ENCODE measurements at places on chromosomes 3 and 15.

DNA sequence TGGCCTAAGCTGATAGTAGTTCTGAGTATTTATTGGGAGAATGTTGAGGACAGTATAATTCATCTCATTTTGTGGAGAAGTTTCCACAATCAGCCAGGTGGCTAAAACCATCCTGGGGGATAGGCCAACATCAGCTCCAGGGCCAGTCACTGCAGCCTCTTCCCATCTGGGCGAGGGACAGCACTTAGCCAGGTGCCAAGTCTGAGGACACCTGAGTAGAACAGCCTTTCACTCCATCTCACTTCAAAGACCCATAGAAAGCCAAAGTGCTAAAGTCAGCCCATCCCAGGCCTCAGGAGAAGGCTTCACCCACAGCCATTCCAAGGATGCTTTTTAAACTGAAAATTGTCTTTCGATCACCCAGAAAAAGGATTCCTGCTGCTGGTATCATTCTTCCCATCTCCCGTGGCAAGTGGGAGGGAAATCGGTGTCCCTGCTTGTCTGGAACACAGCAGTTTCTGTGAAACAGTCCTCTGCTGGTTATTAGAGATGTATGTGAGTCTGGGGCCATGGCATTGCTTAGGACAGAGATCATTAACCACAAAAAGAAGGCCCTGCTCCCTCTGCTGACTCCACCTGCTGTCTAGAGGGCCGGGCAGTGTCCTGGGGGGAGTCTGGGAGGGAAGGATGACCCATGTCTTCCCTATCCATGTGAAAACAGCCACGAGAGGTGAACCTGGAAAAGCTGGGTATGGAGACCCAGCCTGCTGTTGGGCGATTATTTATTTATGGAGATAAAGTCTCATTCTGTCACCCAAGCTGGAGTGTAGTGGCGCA is 9.6 kb downstream of the CALML4 start:
- H3K27me3 ChIP-seq = no peaks in the 10 kb centered on the region
- no peak for DNase-seq
- no peak overlapping the region for H3K27ac ChIP-seq
- H3K36me3 ChIP-seq = peaks cover 25% of the 10 kb centered on the region

DNA sequence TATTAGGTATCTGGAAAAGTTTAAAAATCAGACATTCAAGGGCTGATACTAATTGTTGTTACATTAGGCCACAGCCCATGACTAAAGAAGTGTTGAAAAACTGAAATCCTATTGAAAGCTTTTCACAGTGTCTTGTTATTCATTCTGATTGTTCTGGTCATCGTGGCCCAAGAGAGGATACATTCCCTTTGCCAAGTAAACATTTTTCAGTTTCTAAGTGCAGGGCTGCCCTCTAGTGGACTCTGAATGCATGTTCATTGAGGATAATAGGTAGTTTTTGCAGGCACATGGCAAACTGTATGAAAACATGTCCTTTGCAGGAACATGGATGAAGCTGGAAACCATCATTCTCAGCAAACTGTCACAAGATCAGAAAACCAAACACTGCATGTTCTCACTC is 181.1 kb downstream of the MYRIP start:
- H3K4me3 ChIP-seq = no peak overlapping the region
- H3K36me3 ChIP-seq = no peaks in the 10 kb centered on the region
- H3K4me1 ChIP-seq = no peaks in the 10 kb centered on the region
- no peaks in the 10 kb centered on the region for H3K27me3 ChIP-seq
- no peak for DNase-seq

DNA sequence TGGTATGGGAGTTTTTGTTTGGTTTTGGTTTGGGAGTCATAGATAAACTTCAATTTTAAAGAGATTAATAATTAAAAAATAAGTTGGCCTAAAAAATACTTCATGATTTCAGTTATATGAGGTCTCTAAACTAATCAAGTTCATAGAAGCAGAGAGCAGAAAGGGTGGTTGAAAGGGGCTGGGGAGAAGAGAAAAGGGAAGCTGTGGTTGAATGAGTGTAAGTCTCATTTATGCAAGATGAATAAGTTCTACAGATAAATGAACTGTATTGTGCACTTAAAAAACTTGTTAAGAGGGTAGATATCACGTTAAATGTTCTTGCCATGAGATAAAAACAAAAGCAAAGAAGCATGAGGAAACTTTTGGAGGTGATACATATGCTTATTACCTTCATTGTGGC is 188.7 kb downstream of the NSUN3 start:
- H3K4me1 ChIP-seq = no peaks in the 10 kb centered on the region
- no peak for DNase-seq
- H3K36me3 ChIP-seq = no peaks in the 10 kb centered on the region
- no peak overlapping the region for H3K4me3 ChIP-seq

GRCh38 chr15:89587955-89588354 is 12.7 kb downstream of the TICRR start:
- H3K4me3 ChIP-seq = no peak overlapping the region
- no peaks in the 10 kb centered on the region for H3K36me3 ChIP-seq
- no peaks in the 10 kb centered on the region for H3K27me3 ChIP-seq
- no peaks in the 10 kb centered on the region for H3K4me1 ChIP-seq

DNA sequence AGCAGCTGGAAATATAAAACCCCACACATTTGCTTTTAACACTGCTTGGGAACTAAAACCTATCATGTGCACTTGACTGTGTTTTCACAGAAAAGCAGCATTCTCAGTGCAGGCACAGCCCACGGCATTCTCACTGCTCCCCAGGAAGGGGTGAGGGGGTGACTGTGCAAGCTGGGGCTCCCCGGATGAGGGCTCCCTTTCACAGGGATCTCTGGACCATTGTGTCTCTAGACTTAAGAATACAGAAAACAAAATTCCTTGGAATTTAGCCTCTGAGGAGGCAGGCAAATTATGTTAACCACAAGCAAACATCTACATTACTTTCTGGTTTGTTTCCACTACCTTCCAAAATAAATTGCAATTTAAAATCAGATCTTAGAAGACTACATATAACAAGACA is 100.3 kb downstream of the FSIP1 start:
- no peak for DNase-seq
- no peak overlapping the region for H3K27ac ChIP-seq
- no peaks in the 10 kb centered on the region for H3K4me1 ChIP-seq
- no peak overlapping the region for H3K4me3 ChIP-seq
- H3K27me3 ChIP-seq = no peaks in the 10 kb centered on the region

- no peak overlapping the region for H3K27ac ChIP-seq
- no peak for DNase-seq
- no peaks in the 10 kb centered on the region for H3K4me1 ChIP-seq
- no peak overlapping the region for H3K4me3 ChIP-seq
- no peaks in the 10 kb centered on the region for H3K36me3 ChIP-seq
Measured at GRCh38 chr3:42533161-42533897, 30.9 kb downstream of the VIPR1 start.

- no peaks in the 10 kb centered on the region for H3K27me3 ChIP-seq
- no peak for DNase-seq
- no peak overlapping the region for H3K27ac ChIP-seq
- H3K4me3 ChIP-seq = no peak overlapping the region
- no peaks in the 10 kb centered on the region for H3K36me3 ChIP-seq
- no peaks in the 10 kb centered on the region for H3K4me1 ChIP-seq
Measured at GRCh38 chr3:168531116-168531515, 435.4 kb upstream of the GOLIM4 start.

- no peaks in the 10 kb centered on the region for H3K27me3 ChIP-seq
- no peak overlapping the region for H3K4me3 ChIP-seq
- H3K4me1 ChIP-seq = no peaks in the 10 kb centered on the region
- no peak for DNase-seq
Measured at GRCh38 chr15:27696530-27696929, 402.6 kb downstream of the OCA2 start.

- H3K4me1 ChIP-seq = peaks cover 56% of the 10 kb centered on the region
- peak; percentile 79 for DNase-seq
- no peaks in the 10 kb centered on the region for H3K27me3 ChIP-seq
- H3K4me3 ChIP-seq = peak overlapping the region; percentile 35
- H3K27ac ChIP-seq = peak overlapping the region; percentile 78
Measured at GRCh38 chr15:85582131-85583079, 202.0 kb downstream of the AKAP13 start.

DNA sequence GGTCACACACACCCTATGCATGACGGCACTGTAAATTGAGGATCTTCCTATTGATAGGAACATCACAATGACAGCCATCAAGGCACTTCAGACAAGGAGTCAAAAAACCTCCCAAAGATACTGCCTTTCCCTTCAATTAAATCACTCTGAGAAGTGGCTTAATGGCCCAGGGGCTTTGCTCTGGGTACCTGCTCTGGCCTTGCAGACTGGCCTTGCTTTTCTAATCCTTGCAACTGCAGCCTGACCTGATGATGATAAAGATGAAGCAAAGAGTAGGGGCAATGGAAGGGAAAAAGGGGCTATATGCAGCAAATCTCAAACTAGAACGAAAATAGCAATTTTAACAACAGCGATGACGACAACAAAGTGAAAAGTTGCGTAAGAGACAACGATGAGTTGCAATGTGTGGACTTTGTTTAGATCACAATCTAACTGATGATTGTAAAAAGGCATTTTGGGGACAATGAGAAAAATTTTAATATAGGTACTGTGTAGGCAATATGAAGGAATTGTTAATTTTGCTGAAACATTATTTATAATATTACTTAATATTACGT is 14.6 kb downstream of the ADAMTS9 start:
- H3K36me3 ChIP-seq = no peaks in the 10 kb centered on the region
- no peaks in the 10 kb centered on the region for H3K27me3 ChIP-seq
- no peak overlapping the region for H3K4me3 ChIP-seq
- H3K4me1 ChIP-seq = peaks cover 4% of the 10 kb centered on the region

DNA sequence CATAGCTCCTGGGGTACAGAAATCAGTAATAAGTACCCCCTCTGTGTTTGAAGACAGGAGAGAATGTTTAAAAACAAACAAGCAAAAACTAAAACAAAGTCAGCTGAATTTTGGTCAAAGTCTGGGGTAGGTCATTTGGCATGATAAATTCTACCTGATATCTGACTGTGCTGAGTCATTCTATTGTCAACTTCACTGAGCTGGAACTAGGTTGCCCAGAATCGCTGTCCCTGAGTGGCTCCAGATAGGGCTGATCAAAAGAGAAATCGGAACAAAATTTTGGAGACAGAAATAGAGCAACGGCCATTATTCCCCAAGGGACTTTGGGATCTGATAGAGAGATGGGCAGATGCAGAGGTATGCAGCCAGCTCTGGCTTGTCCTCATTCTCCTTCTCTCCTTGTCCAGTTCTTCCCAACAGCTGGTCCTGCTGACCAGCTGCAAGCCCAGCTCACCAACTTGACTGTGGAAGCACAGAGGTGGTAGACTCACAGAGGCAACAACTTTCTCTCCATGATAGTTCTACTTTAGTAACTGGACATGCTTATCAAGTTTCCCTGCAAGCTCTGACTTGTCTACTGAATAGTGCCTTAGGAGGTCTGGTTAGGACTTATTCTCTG is 57.3 kb upstream of the MYRIP start:
- no peak overlapping the region for H3K4me3 ChIP-seq
- no peak overlapping the region for H3K27ac ChIP-seq
- no peaks in the 10 kb centered on the region for H3K27me3 ChIP-seq
- H3K36me3 ChIP-seq = no peaks in the 10 kb centered on the region
- H3K4me1 ChIP-seq = no peaks in the 10 kb centered on the region

GRCh38 chr15:97459771-97460170 is 500.7 kb upstream of the ARRDC4 start:
- DNase-seq = no peak
- H3K4me3 ChIP-seq = no peak overlapping the region
- no peak overlapping the region for H3K27ac ChIP-seq
- no peaks in the 10 kb centered on the region for H3K27me3 ChIP-seq

DNA sequence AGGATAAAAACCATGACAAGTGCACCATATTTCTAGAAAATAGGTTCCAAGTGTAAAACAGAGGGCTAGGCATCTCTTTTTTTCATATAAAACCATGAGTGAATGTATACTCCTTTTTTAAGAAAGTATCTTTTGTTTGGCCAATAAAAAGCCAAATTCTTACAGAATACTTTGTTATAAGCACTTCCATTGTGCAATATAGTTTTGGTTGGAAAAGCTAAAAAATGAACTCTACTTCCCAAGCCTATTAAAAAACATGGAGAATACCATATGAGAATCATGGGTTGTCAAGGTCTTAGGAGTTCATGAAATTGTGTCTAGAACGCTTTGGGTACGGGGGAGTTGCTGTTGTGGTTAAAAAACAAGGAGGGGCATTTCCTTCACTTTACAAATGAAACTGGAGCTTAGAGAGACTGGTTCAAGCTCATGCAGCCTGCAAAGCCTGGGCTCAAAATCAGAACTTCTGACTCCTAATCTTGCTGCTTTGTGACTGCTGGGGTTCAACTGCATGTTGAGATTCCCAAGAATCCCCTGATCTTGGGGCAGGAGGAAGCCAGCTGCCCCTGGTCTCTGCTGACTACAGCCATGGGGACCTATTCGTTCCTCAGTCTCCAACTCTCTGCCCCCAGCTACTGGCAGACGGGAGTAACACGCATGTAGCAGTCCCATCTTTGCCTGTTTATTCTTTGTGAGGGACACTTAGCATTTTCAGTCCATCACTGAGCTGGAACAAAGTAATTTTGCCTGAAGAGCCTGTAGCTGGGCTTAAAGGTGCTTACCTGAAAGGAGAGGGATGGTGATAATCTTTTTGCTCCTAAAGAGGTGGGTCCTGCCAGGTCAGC is 229.1 kb downstream of the CHST2 start:
- H3K27me3 ChIP-seq = no peaks in the 10 kb centered on the region
- no peak overlapping the region for H3K4me3 ChIP-seq
- H3K4me1 ChIP-seq = no peaks in the 10 kb centered on the region
- H3K36me3 ChIP-seq = no peaks in the 10 kb centered on the region
- no peak for DNase-seq

GRCh38 chr15:31080591-31081014 is 20.9 kb downstream of the TRPM1 start:
- no peaks in the 10 kb centered on the region for H3K27me3 ChIP-seq
- no peak for DNase-seq

DNA sequence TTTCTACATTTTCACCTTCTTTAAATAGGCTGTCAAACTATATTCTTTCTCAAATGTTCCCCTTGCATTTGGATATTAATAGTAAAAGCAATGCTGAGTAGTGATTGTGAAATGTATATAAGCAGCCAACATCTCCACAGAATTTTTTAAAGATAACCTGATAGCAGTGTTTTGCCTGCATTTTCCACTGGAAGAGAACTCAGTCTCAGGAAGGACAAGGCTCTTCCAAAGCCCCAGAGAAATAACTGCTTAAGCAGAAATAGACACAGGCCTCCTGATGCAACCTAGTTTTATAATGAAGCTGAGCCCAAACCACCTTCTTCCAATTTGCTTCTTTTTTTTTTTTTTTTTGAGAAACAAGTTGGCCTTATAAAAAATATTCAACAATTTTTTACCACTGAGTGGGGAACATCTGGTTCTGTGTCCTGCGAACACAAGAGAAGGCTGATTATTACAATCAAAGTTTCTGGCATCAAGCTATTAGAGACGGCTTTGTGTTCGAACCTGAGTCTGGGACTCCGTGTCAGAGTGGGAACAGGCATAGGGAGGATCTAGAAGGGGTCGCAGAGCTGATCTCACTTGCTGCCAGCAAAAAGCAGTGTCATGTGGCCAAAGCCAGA is 332.5 kb upstream of the TBL1XR1 start:
- no peak overlapping the region for H3K4me3 ChIP-seq
- H3K27me3 ChIP-seq = no peaks in the 10 kb centered on the region
- no peak for DNase-seq
- no peaks in the 10 kb centered on the region for H3K4me1 ChIP-seq

GRCh38 chr15:25689592-25689991 is 173.5 kb downstream of the ATP10A start:
- H3K27me3 ChIP-seq = no peaks in the 10 kb centered on the region
- no peak for DNase-seq
- peaks cover 30% of the 10 kb centered on the region for H3K4me1 ChIP-seq
- peaks cover 48% of the 10 kb centered on the region for H3K36me3 ChIP-seq
- peak overlapping the region; percentile 28 for H3K27ac ChIP-seq

- H3K27ac ChIP-seq = no peak overlapping the region
- DNase-seq = no peak
- no peaks in the 10 kb centered on the region for H3K36me3 ChIP-seq
- no peak overlapping the region for H3K4me3 ChIP-seq
Measured at GRCh38 chr3:19541284-19541683, 392.7 kb downstream of the EFHB start.

All from ascending aorta (tissue), 2 donors.